ENCODE measurements at places on chromosomes 1 and 21.

DNA sequence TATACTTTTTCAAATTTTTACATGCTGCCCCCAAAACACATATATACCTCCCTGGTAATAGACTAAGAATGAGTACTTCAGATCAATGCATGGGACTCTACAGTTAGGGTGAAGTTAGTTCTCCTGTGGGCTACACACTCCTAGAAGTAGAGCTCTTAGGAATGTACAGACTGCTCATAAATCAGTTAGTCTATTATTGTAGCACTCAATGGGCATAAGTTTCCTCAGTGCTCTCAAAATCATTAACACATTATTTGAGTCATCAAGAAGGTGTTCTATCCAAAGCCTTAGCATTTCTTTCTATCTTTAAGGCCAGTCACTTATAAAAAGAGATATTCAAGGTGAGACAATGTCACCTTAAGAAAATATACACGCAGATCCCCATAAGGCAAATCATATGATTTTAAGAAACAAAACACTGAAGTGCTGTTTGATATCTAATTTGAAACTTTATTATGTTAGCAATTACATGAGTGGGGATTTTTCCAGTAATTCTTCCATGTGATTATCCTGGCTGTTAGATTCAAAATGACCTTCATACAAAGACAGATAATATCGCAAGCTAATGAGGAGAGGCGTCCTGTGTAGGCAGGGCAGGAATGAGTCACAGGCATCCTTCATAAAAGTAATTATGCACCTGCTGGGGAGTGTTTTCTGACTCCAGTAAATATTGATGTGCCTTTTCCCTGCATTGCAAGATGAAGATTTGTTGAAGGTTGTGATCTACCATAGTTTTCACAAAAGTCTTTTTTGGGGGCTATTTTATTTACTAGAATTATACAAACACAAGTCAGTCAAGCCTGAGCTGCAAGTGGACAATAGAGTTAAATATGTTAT, 167.2 kb upstream of the ATP1B1 start:
- peak; percentile 78 for DNase-seq

- DNase-seq, result peak; percentile 87
Measured at GRCh38 chr1:44924835-44925464, 61.4 kb downstream of the EIF2B3 start.

- peak; percentile 50 for DNase-seq
Measured at GRCh38 chr1:17984583-17984982, 123.0 kb upstream of the IGSF21 start.

- no peak for DNase-seq
Measured at GRCh38 chr1:83776913-83777757, 221.8 kb downstream of the TTLL7 start.

DNA sequence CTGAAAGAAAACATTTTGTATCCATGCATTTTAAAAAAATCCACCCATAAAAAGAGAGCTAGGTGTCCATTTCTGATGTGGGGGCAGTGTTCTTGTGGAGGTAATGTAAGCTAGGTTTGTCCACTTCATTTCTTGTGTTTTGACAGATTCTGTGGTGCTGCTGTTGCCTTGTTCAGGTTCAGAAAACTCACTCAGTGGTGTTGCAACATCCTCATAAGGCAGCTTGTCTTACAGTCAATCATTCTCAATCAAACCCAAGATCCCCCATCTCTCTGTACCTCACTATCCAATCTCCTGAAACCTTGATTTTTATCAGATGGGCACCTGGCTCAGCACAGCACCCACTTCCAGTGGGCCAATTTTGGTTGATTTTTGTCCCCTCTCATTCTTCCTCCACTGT, 94.1 kb downstream of the TENT5C start:
- no peak for DNase-seq

- no peak for DNase-seq
Measured at GRCh38 chr1:43861988-43862735, 71.4 kb upstream of the ARTN start.

Data from DMS53 (cell line).